ENCODE measurements at places on chromosomes 4 and X.

GRCh38 chr4:41209187-41209586 lies 5.2 kb downstream of the APBB2 start:
- peaks cover 19% of the 10 kb centered on the region for H3K4me1 ChIP-seq
- peaks cover 16% of the 10 kb centered on the region for H3K27me3 ChIP-seq
- H3K27ac ChIP-seq = no peak overlapping the region
- no peak for DNase-seq

DNA sequence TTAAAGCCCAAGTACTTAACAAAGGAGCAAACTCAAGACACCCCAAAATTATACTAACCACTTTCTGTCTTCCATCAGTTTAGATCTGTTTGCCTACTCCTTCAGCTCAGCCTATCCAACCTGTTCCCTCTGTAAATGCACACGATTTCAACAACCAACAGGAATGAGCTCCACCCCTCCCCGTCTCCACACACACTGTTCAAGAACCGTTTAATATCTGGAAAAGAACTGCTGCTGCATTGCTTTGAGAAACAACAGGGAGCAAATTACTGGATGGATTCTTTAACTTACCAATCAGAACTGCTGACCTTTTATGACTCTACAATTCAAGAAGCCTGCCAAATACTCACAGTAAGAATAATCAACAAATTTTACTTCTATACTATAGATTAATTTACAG lies 87.0 kb downstream of the FBXW7 start:
- H3K4me1 ChIP-seq = peaks cover 8% of the 10 kb centered on the region
- H3K36me3 ChIP-seq = peaks cover 10% of the 10 kb centered on the region
- H3K4me3 ChIP-seq = no peak overlapping the region
- H3K27me3 ChIP-seq = no peaks in the 10 kb centered on the region

DNA sequence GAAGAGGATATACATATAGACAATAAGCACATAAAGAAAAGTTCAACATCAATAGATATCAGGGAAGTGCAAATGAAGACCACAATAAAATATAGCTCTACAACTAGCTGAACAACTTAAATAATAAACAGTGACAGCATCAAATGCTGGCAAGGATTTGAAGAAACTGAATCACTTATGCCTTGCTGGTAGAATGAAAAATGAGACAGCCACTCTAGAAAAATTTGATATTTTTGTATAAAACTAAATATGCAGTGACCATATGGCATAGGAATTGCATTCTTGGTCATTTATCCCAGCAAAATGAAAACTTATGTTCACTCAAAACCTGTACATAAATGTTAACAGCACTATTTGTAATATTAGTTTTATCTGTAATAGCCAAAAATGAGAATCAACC lies 1102.0 kb downstream of the C4orf33 start:
- H3K4me1 ChIP-seq = no peaks in the 10 kb centered on the region
- H3K4me3 ChIP-seq = no peak overlapping the region
- H3K27me3 ChIP-seq = no peaks in the 10 kb centered on the region
- H3K36me3 ChIP-seq = no peaks in the 10 kb centered on the region
- no peak overlapping the region for H3K27ac ChIP-seq

- H3K36me3 ChIP-seq = peaks cover 29% of the 10 kb centered on the region
- H3K4me3 ChIP-seq = no peak overlapping the region
- H3K4me1 ChIP-seq = peaks cover 17% of the 10 kb centered on the region
- H3K27ac ChIP-seq = no peak overlapping the region
These were observed 84.2 kb downstream of the GPR143 start for GRCh38 chrX:9681422-9681821.

DNA sequence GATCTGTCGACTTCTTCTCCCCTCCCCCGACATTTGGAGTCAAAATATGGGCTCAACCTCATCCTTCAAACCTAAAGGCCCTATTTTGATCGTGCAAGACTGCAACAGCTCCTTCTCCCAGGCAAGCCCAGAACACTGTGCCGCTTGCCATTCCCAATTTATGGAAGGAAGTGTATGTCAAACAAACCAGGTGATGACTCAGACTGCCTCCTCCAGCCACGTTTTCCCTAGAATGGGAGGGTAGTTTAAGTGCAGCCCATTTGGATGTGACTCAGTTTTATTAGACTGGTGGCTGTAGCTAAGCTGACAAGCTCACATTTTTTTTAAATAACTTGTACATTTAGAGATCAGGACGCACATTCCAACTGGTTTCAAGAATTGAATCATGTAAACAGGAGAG lies 570.4 kb upstream of the DIPK2B start:
- H3K36me3 ChIP-seq = peaks cover 23% of the 10 kb centered on the region
- peak overlapping the region; percentile 85 for H3K4me3 ChIP-seq
- DNase-seq = no peak
- H3K4me1 ChIP-seq = peaks cover 46% of the 10 kb centered on the region
- peak overlapping the region; percentile 94 for H3K27ac ChIP-seq

DNA sequence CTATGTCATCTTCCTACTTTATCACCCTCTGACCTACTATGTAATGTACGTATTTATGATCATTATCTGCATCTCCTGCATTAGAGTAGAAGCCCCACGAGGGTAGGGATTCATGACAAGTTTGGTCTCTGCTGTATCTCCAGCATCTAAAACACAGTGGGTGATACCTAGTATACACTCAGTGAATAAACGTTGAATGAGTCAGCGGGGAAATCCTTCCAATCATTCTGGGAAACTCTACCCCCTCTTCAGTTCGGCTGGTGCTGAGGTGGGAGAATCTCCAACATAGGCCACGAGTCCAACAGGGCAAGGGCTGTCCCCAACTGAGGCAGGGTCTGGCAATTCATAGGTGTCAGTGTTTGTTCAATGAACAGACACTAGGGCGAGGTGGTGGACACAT lies 74.4 kb upstream of the EFNB1 start:
- H3K27ac ChIP-seq = no peak overlapping the region
- no peaks in the 10 kb centered on the region for H3K4me1 ChIP-seq
- DNase-seq = no peak
- no peaks in the 10 kb centered on the region for H3K36me3 ChIP-seq

DNA sequence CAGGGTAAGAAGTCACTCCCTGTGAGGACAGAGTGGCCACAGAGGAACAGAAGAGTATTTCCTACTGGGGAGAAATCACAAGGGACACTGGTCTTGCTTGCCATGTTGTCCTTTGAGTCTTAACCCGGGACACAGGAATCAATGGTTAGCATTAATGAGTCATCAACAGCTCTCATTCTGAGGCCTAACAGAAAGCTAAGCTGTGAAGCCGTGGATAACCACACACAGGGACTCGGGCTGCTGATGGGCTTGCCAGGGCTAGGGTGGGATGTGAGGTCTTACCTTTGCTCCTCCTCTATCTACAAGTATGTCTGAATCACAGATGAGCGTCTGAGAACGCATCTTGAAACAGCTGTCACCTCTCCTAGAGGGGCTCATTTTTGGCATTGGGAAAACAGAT lies 22.2 kb downstream of the HELT start:
- no peak for DNase-seq
- H3K27me3 ChIP-seq = peaks cover 19% of the 10 kb centered on the region
- no peak overlapping the region for H3K4me3 ChIP-seq
- no peak overlapping the region for H3K27ac ChIP-seq

- H3K27ac ChIP-seq = no peak overlapping the region
- no peaks in the 10 kb centered on the region for H3K36me3 ChIP-seq
- H3K4me3 ChIP-seq = no peak overlapping the region
- H3K27me3 ChIP-seq = no peaks in the 10 kb centered on the region
These were observed 60.4 kb upstream of the PDHA2 start for GRCh38 chr4:95779447-95779846.

- H3K27ac ChIP-seq = no peak overlapping the region
- H3K27me3 ChIP-seq = peaks cover 42% of the 10 kb centered on the region
- no peak overlapping the region for H3K4me3 ChIP-seq
- no peak for DNase-seq
- H3K4me1 ChIP-seq = peaks cover 9% of the 10 kb centered on the region
These were observed 3.7 kb upstream of the LCORL start for GRCh38 chr4:18025288-18025687.

DNA sequence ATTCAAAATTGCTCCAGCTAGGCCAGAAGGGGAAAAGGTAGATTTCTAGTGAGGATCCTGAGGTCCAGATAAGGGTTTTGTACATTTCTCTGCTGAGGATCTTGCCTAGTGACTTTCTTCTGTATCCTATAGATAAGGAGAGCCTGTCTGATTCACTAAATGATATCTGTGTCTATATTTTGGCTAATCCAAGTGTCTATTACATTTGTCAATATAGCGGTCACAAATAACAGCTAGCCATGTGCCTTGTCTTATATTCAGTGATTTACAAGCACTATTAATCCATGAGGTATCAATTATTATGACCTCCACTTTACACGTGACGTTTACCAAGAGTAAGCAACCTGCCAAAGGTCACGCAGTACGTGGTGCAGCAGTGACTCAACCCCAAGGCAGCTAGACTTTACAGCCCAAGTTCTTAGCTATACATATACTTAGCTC lies 41.6 kb downstream of the TMEM165 start:
- no peaks in the 10 kb centered on the region for H3K27me3 ChIP-seq
- DNase-seq = no peak
- H3K36me3 ChIP-seq = peaks cover 51% of the 10 kb centered on the region
- no peak overlapping the region for H3K4me3 ChIP-seq
- H3K27ac ChIP-seq = no peak overlapping the region
- H3K4me1 ChIP-seq = peaks cover 20% of the 10 kb centered on the region

GRCh38 chrX:120774606-120775005 lies 101.1 kb downstream of the CT47B1 start:
- no peaks in the 10 kb centered on the region for H3K27me3 ChIP-seq
- DNase-seq = no peak
- H3K4me3 ChIP-seq = no peak overlapping the region
- no peak overlapping the region for H3K27ac ChIP-seq
- no peaks in the 10 kb centered on the region for H3K36me3 ChIP-seq
- H3K4me1 ChIP-seq = no peaks in the 10 kb centered on the region

- H3K27me3 ChIP-seq = peaks cover 2% of the 10 kb centered on the region
- no peak overlapping the region for H3K4me3 ChIP-seq
- no peak overlapping the region for H3K27ac ChIP-seq
- no peaks in the 10 kb centered on the region for H3K36me3 ChIP-seq
These were observed 20.2 kb downstream of the CNGA2 start for GRCh38 chrX:151754641-151755215.

GRCh38 chrX:69538321-69538876 lies 34.3 kb downstream of the NALF2 start:
- H3K36me3 ChIP-seq = no peaks in the 10 kb centered on the region
- DNase-seq = peak; percentile 72
- H3K27ac ChIP-seq = no peak overlapping the region
- peaks cover 14% of the 10 kb centered on the region for H3K4me1 ChIP-seq
- peak overlapping the region; percentile 22 for H3K4me3 ChIP-seq

GRCh38 chr4:79652232-79652631 lies 244.2 kb upstream of the GK2 start:
- H3K27ac ChIP-seq = no peak overlapping the region
- H3K27me3 ChIP-seq = no peaks in the 10 kb centered on the region
- no peak for DNase-seq
- no peaks in the 10 kb centered on the region for H3K4me1 ChIP-seq

- no peaks in the 10 kb centered on the region for H3K27me3 ChIP-seq
- no peaks in the 10 kb centered on the region for H3K36me3 ChIP-seq
- no peak overlapping the region for H3K4me3 ChIP-seq
- H3K4me1 ChIP-seq = no peaks in the 10 kb centered on the region
- H3K27ac ChIP-seq = no peak overlapping the region
These were observed 66.5 kb downstream of the DMP1 start for GRCh38 chr4:87716371-87717265.

- no peaks in the 10 kb centered on the region for H3K36me3 ChIP-seq
- no peak for DNase-seq
- no peaks in the 10 kb centered on the region for H3K4me1 ChIP-seq
- H3K27me3 ChIP-seq = no peaks in the 10 kb centered on the region
- no peak overlapping the region for H3K4me3 ChIP-seq
- H3K27ac ChIP-seq = no peak overlapping the region
These were observed 306.9 kb upstream of the ARSJ start for GRCh38 chr4:114286262-114286810.

DNA sequence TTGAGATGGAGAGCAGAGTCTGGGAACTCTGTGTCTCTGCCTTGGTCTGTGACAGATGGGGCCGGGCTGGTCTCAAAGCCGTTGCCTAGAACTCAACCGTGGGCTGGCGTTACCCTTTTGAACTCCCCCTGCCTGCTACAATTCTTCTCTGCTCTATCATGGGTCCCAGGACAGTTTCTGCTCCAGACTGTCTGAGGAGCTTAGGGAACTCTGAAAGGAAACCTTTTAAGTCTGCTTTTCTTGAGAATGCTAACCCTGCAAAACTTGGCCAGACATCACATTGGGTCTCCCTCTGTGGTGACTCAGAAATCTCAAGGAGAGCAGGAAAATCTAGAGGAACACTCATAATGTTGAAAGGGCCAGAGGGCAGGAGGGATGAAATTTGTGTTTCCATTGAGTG lies 240.6 kb downstream of the CBR4 start:
- H3K36me3 ChIP-seq = no peaks in the 10 kb centered on the region
- H3K27me3 ChIP-seq = peaks cover 5% of the 10 kb centered on the region
- no peak overlapping the region for H3K27ac ChIP-seq
- H3K4me3 ChIP-seq = no peak overlapping the region

DNA sequence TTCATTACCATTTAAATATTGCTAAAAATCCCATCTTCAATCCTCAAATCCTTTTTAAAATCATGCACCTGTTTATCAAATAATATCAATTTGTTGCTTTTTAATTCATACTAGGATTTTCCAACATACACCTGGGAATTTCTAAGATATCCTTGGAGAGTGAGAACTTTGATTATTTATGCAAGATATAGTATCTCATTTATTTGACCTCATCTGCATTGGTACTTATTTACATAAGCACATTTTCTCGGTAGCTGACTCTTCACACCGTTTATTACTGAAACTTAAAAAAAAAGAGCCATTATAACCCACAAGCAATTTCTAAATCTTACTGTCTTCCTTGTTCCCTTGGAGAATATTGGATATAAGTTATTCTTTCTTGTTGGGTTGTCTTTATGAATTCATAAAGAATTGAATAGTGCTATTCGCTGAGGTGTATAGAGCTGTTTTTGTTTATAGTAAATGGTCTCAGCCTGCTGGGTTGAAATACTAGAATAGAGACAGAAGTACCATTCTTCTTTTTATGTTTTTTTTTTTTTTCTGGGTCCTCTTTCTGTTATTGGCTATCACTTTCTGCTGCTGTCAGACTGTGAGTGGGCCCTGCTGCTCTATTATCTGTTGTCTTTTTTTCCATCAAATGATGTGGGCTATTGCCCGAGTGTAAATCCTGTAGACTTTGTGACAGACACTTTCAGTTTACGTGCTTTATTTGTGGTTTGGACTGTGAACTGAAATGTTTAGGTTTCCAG lies 2.9 kb downstream of the UGT8 start:
- H3K27ac ChIP-seq = no peak overlapping the region
- DNase-seq = no peak
- H3K4me1 ChIP-seq = peaks cover 7% of the 10 kb centered on the region
- peaks cover 30% of the 10 kb centered on the region for H3K27me3 ChIP-seq
- no peaks in the 10 kb centered on the region for H3K36me3 ChIP-seq

GRCh38 chrX:118550792-118551191 lies 55.2 kb downstream of the DOCK11 start:
- DNase-seq = no peak
- H3K36me3 ChIP-seq = peaks cover 42% of the 10 kb centered on the region
- no peak overlapping the region for H3K4me3 ChIP-seq
- H3K27me3 ChIP-seq = no peaks in the 10 kb centered on the region
- H3K27ac ChIP-seq = no peak overlapping the region
- peaks cover 23% of the 10 kb centered on the region for H3K4me1 ChIP-seq

- H3K4me1 ChIP-seq = no peaks in the 10 kb centered on the region
- H3K36me3 ChIP-seq = no peaks in the 10 kb centered on the region
- H3K27me3 ChIP-seq = no peaks in the 10 kb centered on the region
- H3K4me3 ChIP-seq = no peak overlapping the region
- H3K27ac ChIP-seq = no peak overlapping the region
These were observed 211.5 kb upstream of the MID1 start for GRCh38 chrX:10831716-10832502.
